ENCODE measurements at places on chromosomes 1 and 21. TPM values are rescaled to one million over a fixed set of nuclear protein-coding genes. Genes with fewer than 3 reads are reported as not detected.

DNA sequence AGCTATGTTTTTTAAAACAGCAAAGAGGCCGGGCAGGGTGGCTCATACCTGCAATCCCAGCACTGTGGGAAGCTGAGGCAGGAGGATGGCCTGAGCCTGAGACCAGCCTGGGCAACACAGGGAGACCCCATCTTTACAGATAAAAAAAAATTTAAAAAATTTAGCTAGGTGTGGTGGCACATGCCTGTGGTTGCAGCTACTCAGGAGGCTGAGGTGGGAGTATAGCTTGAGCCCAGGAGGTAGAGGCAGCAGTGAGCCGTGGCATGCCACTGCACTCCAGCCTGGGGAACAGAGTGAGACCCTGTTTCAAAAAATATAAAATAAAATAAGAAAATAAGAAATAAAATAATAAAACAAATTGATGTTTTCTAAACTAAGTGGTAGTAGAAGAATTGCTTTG is 8.4 kb downstream of the SLC35A3 start:
- no peak for DNase-seq

DNA sequence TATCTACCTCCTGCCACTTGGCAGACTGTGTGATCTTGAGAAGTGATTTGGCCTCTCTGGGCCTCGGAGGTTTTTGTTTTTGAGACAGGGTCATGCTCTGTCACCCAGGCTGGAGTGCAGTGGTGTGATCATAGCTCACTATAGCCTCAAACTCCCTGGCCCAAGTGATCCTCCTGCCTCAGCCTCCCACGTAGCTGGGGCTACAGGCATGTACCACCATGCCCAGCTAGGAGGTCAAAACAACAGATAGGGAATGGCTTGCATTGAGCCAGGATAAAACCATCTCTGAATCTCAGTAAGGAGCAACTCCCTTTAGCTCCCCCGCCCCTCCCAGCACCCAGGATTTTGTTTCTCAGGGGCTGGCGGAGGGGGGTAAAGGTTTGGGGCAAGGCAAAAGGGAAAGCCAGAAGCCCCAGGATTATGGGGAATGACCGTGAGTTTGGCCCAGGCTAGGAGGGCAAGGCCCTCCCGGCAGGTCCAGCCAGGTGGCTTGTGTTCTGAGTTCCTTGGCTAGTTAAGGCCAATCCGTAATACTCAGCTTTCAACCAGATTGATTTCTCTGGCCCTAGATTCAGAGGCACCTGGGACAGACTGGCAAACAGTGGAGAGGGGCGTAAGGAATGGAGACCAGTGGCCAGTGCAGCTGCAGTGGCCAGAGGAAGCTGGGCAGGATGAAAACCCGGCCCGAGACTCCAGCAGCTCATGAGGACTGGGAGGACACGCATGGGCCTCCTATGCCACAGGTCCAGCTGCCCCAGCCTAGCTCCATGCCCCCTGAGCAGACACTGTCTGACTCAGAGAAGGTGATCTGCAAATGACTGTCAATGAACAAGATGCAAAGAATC is 130.1 kb downstream of the DMRTB1 start:
- no peak for DNase-seq

DNA sequence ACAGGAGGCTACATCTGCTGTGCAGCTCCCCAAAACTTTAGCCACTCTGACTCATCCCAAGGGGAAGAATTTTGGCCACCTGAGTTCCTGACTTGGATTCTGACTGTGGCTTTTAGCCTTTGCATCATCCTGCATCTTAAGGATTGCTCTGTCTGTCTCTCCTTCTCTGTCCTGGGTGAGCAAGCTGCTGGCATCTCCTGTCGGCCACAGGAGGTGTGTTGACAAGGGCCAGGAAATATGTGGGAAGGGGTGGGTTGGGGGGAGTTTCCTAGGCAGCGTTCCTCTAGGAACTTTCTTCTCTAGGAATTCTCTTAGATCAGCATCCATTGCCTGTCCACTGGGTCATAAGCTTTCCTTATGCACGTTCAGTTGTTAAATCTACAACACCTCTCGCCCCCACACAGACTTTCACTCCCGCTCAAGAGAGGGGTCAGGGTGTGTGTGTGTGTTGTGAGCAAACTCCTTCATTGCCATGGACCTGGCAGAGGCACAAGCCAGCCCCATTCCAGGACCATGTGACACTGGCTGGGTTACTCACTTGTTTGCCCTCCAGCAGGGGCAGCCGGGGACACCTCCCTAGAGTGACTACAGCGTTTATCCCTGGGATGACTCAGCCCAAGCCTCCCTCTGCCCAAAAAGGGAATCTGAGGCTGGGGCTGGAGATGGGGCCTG is 145.0 kb upstream of the DUSP10 start:
- peak; percentile 98 for DNase-seq

DNA sequence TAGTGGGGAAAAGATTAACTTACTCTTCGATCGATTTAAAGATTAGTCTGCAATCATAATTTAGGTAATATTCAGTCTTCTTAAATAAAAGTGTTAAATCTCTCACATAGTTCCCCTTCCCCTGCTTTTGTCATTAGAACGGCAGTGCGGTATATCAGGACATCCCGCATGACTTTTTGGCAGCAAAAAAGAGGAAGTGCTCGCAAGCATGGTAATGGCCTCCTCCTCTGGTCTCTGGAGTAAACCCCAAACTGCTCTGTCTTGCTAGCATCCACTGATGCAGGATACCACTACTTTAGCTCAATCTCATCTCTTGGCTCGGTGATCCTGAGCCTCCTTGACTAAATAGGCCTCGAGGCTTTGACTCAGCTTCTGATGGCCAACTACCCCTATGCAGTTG is 78.7 kb upstream of the VAV3 start:
- no peak for DNase-seq

DNA sequence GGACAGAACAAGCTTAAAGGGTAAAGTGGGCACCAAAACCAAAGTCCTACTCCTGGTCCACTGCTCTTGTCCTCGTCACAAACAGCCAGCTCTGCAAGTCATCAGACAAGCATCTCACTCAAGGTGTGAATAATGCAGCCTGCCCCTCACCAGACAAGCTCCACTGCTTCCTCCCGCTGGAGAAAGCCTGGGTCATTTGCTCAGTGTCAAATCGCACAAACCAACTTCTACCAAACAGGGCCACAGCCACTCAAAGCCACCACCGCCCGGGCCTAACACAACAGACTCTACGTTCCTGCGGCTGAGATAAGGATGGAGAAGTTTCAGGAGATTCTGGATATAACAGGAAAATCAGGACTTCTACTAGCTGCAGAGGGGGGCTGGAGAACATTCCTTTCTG is 3.3 kb downstream of the SSBP3 start:
- no peak for DNase-seq

Gene ATP1A2
- total RNA-seq = not detected

Gene GPR37L1
- not detected for total RNA-seq

Gene PPM1J
- 0.29 TPM for total RNA-seq

Gene ADGRL2
- not detected for total RNA-seq
